ENCODE measurements at places on chromosomes 7 and 10. TPM values are rescaled to one million over a fixed set of nuclear protein-coding genes. Genes with fewer than 3 reads are reported as not detected.
A peak's percentile ranks its signal among the peaks of the same experiment; 100 is the strongest.

DNA sequence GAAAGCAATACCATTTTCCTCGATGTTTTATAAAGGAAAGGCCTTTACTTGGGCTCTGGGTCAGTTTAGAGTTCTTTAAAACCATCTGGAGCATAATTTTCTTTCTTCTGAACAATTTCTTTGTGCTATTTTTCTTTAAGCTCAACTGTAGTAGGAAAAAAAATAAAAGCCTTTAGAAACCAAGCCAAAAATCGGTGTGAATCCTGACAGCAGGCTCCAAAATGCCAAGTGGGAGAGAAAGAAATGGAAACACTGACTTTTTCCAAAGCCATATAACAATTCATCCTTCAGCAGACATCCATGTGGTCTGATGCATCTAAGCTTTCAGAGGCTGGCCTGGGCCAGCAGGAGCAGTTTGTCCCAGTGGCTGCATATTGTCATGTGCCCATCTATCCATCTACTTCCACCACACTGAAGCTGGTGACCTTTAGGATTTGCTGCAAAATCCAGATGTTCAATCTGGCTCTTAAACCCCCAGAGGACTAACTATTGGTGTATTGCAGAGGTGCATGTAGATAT is 23.0 kb upstream of the ITPRID1 start:
- DNase-seq, result no peak
- no peak overlapping the region for H3K4me3 ChIP-seq
- H3K27me3 ChIP-seq, result peaks cover 17% of the 10 kb centered on the region
- no peak overlapping the region for H3K27ac ChIP-seq
- no peaks in the 10 kb centered on the region for H3K36me3 ChIP-seq

ANKRD1 gene
- 6.7 TPM for total RNA-seq

DNA sequence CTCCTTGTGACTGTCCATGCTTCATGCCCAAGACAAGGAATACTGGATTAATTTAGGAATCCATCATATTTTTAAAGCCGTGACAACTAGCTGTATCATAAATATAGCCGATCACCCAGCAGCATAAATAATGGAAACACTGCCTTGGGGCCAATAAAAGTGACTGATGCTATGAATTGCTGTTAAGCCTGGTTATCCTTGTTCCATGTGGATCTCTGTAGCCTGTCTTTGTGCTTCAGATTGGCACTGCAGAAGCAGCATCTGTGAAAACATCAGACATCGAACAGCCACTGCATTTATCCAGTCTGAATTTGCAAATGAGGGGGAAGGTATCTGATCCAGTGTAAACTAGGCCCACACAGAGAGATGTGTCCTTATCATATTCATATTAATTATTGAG is 1181.8 kb downstream of the SORCS1 start:
- H3K4me3 ChIP-seq, result no peak overlapping the region
- no peak for DNase-seq
- H3K36me3 ChIP-seq, result no peaks in the 10 kb centered on the region
- no peaks in the 10 kb centered on the region for H3K27me3 ChIP-seq
- no peak overlapping the region for H3K27ac ChIP-seq
- no peaks in the 10 kb centered on the region for H3K4me1 ChIP-seq

FXYD4 gene
- total RNA-seq, result not detected

GRCh38 chr7:111663771-111664170 is 101.5 kb upstream of the IMMP2L start:
- H3K27me3 ChIP-seq, result no peaks in the 10 kb centered on the region
- no peak overlapping the region for H3K4me3 ChIP-seq
- H3K27ac ChIP-seq, result no peak overlapping the region
- no peaks in the 10 kb centered on the region for H3K4me1 ChIP-seq
- no peak for DNase-seq
- no peaks in the 10 kb centered on the region for H3K36me3 ChIP-seq

MEIG1 gene
- 4.1 TPM for total RNA-seq

TRIM50 gene
- total RNA-seq, result not detected

GRCh38 chr10:69472544-69472943 is 21.3 kb downstream of the TSPAN15 start:
- H3K27ac ChIP-seq, result no peak overlapping the region
- no peak overlapping the region for H3K4me3 ChIP-seq
- H3K4me1 ChIP-seq, result peaks cover 39% of the 10 kb centered on the region
- H3K27me3 ChIP-seq, result no peaks in the 10 kb centered on the region

GRCh38 chr10:33008499-33009243 is 50.6 kb upstream of the ITGB1 start:
- peak; percentile 81 for DNase-seq
- peak overlapping the region; percentile 92 for H3K27ac ChIP-seq
- no peaks in the 10 kb centered on the region for H3K27me3 ChIP-seq
- peaks cover 67% of the 10 kb centered on the region for H3K4me1 ChIP-seq
- H3K36me3 ChIP-seq, result no peaks in the 10 kb centered on the region
- H3K4me3 ChIP-seq, result no peak overlapping the region

LZTS2 gene
- total RNA-seq, result 32.5 TPM

- no peaks in the 10 kb centered on the region for H3K27me3 ChIP-seq
- DNase-seq, result no peak
- no peaks in the 10 kb centered on the region for H3K36me3 ChIP-seq
- no peaks in the 10 kb centered on the region for H3K4me1 ChIP-seq
- H3K4me3 ChIP-seq, result no peak overlapping the region
Measured at GRCh38 chr7:85561706-85562105, 374.9 kb upstream of the SEMA3D start.

AP5Z1 gene
- 40.6 TPM for total RNA-seq

HMX2 gene
- total RNA-seq, result not detected

DNA sequence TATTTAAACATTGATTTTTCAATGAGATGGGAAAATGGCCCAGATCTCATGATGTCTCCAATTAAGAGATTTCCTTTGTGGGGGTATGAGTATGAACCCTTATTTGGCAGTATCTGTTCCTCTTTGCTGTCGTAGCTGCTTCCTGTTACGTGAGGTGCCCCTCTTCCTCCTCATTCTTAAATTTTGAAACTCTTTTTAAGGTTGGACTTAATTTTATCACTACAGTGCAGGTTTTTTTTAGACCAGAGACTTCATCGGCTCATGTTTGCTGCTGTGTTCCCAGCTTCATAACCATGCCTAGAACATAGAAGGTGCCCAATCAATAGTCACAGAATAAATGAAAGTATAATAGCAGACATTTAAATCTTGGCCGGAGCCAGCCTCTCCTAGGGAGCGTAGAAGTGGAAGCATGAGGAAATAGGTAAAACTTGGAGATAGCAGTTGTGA is 2.4 kb downstream of the MIOS start:
- peaks cover 45% of the 10 kb centered on the region for H3K4me1 ChIP-seq
- no peaks in the 10 kb centered on the region for H3K27me3 ChIP-seq
- peaks cover 39% of the 10 kb centered on the region for H3K36me3 ChIP-seq
- H3K27ac ChIP-seq, result no peak overlapping the region
- no peak for DNase-seq
- H3K4me3 ChIP-seq, result no peak overlapping the region

GRCh38 chr7:100358027-100358856 is at the start of gene PILRB:
PILRB (plus strand) TSS chr7:100358117; CDS start chr7:100358303, 186 bp downstream.
- H3K27me3 ChIP-seq, result no peaks in the 10 kb centered on the region
- H3K4me3 ChIP-seq, result no peak within 1 kb of the TSS
- H3K36me3 ChIP-seq, result peaks cover 24% of the 10 kb centered on the region
- H3K27ac ChIP-seq, result no peak within 1 kb of the TSS
- H3K4me1 ChIP-seq, result no peaks in the 10 kb centered on the region

DNA sequence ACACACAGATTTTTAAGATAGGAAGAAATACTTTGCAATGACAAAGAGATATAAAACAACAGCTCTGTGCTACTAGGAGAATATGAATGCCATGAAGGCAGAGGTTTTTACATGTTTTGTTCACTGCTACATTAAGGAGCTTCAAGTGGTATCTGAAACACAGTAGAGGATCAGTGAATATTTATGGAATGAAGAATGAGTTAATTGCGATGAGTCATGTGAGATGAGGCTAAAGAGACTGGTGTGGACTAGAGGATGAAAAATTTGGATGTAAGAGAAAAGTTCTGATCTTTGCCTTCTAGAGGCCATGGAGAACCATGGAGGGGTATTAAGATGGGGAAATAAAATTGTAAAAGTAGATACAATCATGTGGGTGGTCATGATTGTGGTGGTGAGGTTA is 434.2 kb downstream of the PHTF2 start:
- no peak for DNase-seq
- H3K36me3 ChIP-seq, result no peaks in the 10 kb centered on the region
- H3K4me1 ChIP-seq, result no peaks in the 10 kb centered on the region
- no peak overlapping the region for H3K4me3 ChIP-seq
- H3K27ac ChIP-seq, result no peak overlapping the region
- H3K27me3 ChIP-seq, result no peaks in the 10 kb centered on the region

LRRD1 gene
- total RNA-seq, result not detected

GRCh38 chr7:4681218-4681851 is 760 bp upstream of the FOXK1 start:
- no peaks in the 10 kb centered on the region for H3K27me3 ChIP-seq
- H3K36me3 ChIP-seq, result 0 out of 2 replicates have a peak, but pooled peaks cover 5% of the 10 kb centered on the region
- no peak for DNase-seq
- H3K4me1 ChIP-seq, result peaks cover 21% of the 10 kb centered on the region

FOXI2 gene
- not detected for total RNA-seq

CH25H gene
- not detected for total RNA-seq

DNA sequence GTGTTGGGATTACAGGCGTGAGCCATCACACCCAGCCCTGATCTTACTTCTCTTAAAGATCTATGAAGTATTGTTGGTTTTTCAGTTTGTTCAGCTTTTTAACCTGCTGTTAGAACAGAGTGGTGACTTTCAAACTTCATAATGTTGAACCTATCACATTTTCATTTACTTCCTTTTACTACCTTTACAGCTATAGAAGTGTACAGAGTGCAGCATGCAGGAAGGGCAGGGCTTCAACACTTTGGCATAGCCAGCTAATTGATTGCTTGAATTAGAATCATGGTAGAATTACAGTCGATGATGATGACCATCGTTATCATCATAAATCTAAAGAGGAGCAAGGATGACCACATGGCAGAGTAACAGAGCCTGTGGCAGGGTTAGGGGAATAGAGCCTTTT is 55.5 kb downstream of the AOAH start:
- peaks cover 9% of the 10 kb centered on the region for H3K27me3 ChIP-seq
- H3K4me1 ChIP-seq, result no peaks in the 10 kb centered on the region

- no peaks in the 10 kb centered on the region for H3K27me3 ChIP-seq
- H3K4me3 ChIP-seq, result no peak overlapping the region
- no peak for DNase-seq
- no peaks in the 10 kb centered on the region for H3K36me3 ChIP-seq
Measured at GRCh38 chr10:60976687-60977086, 32.7 kb upstream of the RHOBTB1 start.

- no peak overlapping the region for H3K27ac ChIP-seq
- H3K36me3 ChIP-seq, result no peaks in the 10 kb centered on the region
- H3K4me3 ChIP-seq, result peak overlapping the region; percentile 60
- H3K4me1 ChIP-seq, result peaks cover 14% of the 10 kb centered on the region
- no peaks in the 10 kb centered on the region for H3K27me3 ChIP-seq
Measured at GRCh38 chr7:54932818-54933543, 85.8 kb upstream of the EGFR start.

GRCh38 chr10:109374215-109374614 is 549.1 kb downstream of the XPNPEP1 start:
- H3K36me3 ChIP-seq, result no peaks in the 10 kb centered on the region
- H3K4me3 ChIP-seq, result no peak overlapping the region
- DNase-seq, result no peak
- H3K27ac ChIP-seq, result no peak overlapping the region

- peak overlapping the region; percentile 79 for H3K27ac ChIP-seq
- peaks cover 5% of the 10 kb centered on the region for H3K36me3 ChIP-seq
- DNase-seq, result no peak
Measured at GRCh38 chr10:74175510-74176379, 24.7 kb downstream of the ADK start.

ATG9B gene
- 13.7 TPM for total RNA-seq

GRCh38 chr10:2026936-2027335 is 289.6 kb upstream of the ADARB2 start:
- H3K36me3 ChIP-seq, result no peaks in the 10 kb centered on the region
- no peaks in the 10 kb centered on the region for H3K27me3 ChIP-seq
- no peaks in the 10 kb centered on the region for H3K4me1 ChIP-seq

NEUROD6 gene
- total RNA-seq, result not detected

- peak overlapping the region; percentile 84 for H3K4me3 ChIP-seq
- H3K4me1 ChIP-seq, result peaks cover 15% of the 10 kb centered on the region
- H3K36me3 ChIP-seq, result no peaks in the 10 kb centered on the region
- no peak for DNase-seq
- H3K27ac ChIP-seq, result peak overlapping the region; percentile 79
Measured at GRCh38 chr7:66845379-66846095, 75.5 kb upstream of the TMEM248 start.

- no peaks in the 10 kb centered on the region for H3K36me3 ChIP-seq
- H3K4me3 ChIP-seq, result no peak overlapping the region
- no peak for DNase-seq
- no peaks in the 10 kb centered on the region for H3K27me3 ChIP-seq
- no peaks in the 10 kb centered on the region for H3K4me1 ChIP-seq
Measured at GRCh38 chr7:25897261-25897782, 254.7 kb upstream of the NFE2L3 start.

GRM3 gene
- total RNA-seq, result not detected

TRPV5 gene
- not detected for total RNA-seq

GRCh38 chr10:100245484-100246220 is 16.3 kb upstream of the CHUK start:
- H3K4me1 ChIP-seq, result no peaks in the 10 kb centered on the region
- H3K36me3 ChIP-seq, result no peaks in the 10 kb centered on the region
- no peaks in the 10 kb centered on the region for H3K27me3 ChIP-seq
- no peak overlapping the region for H3K27ac ChIP-seq

- no peak overlapping the region for H3K27ac ChIP-seq
- no peaks in the 10 kb centered on the region for H3K27me3 ChIP-seq
- DNase-seq, result peak; percentile 60
- no peaks in the 10 kb centered on the region for H3K36me3 ChIP-seq
Measured at GRCh38 chr10:3538656-3539531, 246.1 kb downstream of the KLF6 start.

DNA sequence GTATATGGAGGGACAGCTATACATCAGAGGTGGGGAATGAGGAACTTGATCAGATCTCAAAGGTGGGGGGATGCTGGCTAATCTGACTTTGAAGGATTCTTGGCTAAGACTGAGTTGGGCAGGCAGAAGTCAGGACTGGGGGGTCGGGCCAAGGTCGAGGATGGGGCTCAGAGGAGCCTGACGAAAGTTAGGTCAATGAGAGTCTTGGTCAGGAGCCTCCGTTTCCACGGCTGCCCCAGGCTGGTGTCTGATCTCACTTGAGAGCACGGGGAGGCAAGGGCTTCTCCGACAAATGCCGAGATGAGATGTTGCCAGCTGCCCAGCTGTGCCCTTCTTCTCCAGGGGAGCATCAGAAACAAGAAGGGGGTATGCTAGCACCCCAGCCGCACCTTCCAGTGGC is 5.7 kb downstream of the SLC29A3 start:
- no peak overlapping the region for H3K27ac ChIP-seq
- H3K4me3 ChIP-seq, result no peak overlapping the region
- DNase-seq, result no peak
- peaks cover 12% of the 10 kb centered on the region for H3K4me1 ChIP-seq
- peaks cover 17% of the 10 kb centered on the region for H3K36me3 ChIP-seq

DNA sequence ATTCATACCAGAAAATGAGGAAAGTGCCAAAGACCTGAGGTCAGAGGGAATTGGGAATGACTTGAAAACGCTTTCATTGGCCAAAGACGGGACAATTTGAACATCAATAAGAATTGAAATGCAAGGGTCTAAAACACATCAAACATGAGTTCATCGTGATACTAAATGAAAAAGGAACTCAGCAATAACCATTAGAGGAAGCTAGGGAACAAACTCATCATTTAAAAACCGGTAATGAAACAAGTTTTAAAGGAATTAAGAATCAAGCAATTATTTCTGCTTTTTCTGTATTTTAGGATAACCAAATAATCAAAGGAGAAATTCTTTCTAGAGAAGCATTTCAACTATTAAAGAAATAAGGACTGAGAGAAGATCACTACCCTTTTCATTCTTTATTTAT is 303.1 kb downstream of the ARHGAP12 start:
- H3K36me3 ChIP-seq, result no peaks in the 10 kb centered on the region
- H3K4me1 ChIP-seq, result no peaks in the 10 kb centered on the region
- H3K27ac ChIP-seq, result no peak overlapping the region

- no peak overlapping the region for H3K27ac ChIP-seq
Measured at GRCh38 chr10:113235508-113235907, 285.5 kb downstream of the TCF7L2 start.

All from PC-9 (cell line).